ENCODE measurements at places on chromosomes 1 and 21.
A peak's percentile ranks its signal among the peaks of the same experiment; 100 is the strongest.

DNA sequence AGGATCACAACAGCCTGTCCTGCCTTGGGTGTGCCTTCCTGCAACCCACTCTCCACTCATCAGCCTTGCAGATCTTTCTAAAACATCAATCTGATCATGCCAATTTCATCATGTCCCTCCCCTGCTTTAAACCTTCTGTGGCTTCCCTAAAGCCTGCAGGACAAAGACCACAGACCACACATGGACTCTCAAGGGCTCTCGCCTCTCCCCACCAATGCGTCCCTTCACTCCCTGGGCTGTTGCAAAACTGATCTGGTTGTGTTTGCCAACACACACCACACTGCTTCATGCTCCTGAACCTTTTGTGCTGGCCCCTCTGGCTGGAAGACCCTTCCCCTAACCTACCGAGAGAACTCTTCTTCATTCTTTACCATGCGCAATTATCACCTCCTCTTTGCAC lies 72.4 kb downstream of the ITPKB start:
- H3K27me3 ChIP-seq = no peaks in the 10 kb centered on the region
- peaks cover 32% of the 10 kb centered on the region for H3K36me3 ChIP-seq
- peaks cover 92% of the 10 kb centered on the region for H3K4me1 ChIP-seq
- no peak overlapping the region for H3K4me3 ChIP-seq
- no peak for DNase-seq

DNA sequence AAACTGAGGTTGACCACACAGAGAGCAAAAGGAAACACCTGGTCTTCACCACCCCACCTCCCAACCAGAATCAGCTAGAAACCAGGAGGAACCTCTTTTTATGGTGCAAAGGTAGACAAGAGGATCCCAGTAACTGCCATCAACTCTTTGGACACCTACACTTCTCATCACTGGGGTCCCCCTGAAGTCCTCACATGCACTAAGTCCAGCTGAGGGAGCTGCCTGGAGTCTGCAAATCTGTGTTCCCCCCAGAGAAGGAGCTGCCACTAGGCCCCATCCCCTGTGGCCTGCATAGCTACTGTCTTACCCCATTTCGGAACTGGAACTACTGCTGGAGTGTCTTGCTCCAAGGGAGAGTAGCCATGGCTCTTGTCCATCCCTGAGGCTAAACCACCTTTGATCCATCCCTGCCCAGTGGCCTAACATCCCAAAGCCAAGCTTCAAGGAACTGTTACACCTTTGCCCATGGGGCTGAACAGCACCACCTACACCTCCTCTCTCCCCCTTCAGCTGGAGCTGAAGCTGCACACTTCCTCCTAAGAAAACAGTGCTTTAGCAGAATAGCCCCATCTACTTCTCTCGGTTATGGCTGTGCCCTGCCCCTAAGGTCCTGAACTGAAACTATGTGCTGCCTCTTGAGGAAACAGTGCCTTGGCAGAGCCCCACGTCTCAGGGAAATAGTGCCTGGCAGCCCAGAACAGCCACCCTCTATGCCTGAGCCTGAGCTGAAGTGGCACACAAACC lies 85.4 kb upstream of the CD53 start:
- H3K36me3 ChIP-seq = peaks cover 5% of the 10 kb centered on the region
- H3K4me1 ChIP-seq = peaks cover 51% of the 10 kb centered on the region
- H3K27me3 ChIP-seq = no peaks in the 10 kb centered on the region

DNA sequence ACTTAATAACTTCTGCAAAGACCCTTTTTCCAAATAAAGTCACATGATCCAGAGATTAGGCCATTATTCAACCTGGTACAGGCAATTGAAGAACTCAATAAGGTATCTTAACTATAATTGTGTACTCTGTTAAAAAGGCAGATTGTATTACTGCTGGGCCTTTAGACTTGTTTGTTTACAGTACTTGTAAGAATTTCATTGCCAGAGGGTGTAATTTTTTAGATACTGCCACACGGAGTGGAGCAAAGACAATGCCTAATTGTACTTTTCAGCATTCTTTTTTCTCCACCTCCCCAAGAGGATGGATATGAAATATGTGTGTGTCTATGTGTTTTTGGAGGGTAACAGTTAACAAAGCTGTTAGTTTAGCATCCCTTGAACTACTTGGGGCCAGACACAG lies 47.5 kb downstream of the HUNK start:
- no peak for DNase-seq
- H3K4me3 ChIP-seq = no peak overlapping the region
- no peaks in the 10 kb centered on the region for H3K27me3 ChIP-seq
- no peaks in the 10 kb centered on the region for H3K4me1 ChIP-seq

DNA sequence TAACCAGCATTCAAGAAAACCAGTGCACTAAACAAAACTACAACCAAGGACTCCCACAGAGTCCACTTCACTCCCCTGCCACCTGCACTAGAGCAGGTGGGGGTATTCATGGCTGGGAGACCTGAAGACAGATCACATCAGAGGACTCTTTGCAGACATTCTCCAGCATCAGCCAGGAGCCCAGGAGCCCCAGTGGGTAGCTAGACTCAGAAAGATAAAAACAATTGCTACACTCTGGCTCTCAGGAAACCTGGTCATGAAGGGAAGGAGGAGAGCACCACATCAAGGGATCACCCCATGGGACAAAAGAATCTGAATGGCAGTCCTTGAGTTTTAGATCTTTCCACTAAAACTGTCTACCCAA lies 472.1 kb downstream of the PLPP3 start:
- no peak overlapping the region for H3K27ac ChIP-seq
- H3K36me3 ChIP-seq = no peaks in the 10 kb centered on the region
- no peaks in the 10 kb centered on the region for H3K4me1 ChIP-seq
- DNase-seq = no peak

- no peaks in the 10 kb centered on the region for H3K4me1 ChIP-seq
- DNase-seq = no peak
- no peaks in the 10 kb centered on the region for H3K27me3 ChIP-seq
Observed at GRCh38 chr1:192615055-192615454, 20.9 kb upstream of the RGS13 start.

- no peaks in the 10 kb centered on the region for H3K4me1 ChIP-seq
- H3K4me3 ChIP-seq = no peak overlapping the region
- no peaks in the 10 kb centered on the region for H3K27me3 ChIP-seq
- DNase-seq = no peak
- H3K36me3 ChIP-seq = no peaks in the 10 kb centered on the region
Observed at GRCh38 chr1:208078752-208079151, 165.4 kb downstream of the PLXNA2 start.

GRCh38 chr1:17181781-17182464 lies 23.0 kb upstream of the PADI1 start:
- peak overlapping the region; percentile 69 for H3K27ac ChIP-seq
- peak overlapping the region; percentile 36 for H3K4me3 ChIP-seq
- peaks cover 26% of the 10 kb centered on the region for H3K4me1 ChIP-seq
- DNase-seq = peak; percentile 21

- DNase-seq = peak; percentile 81
- no peaks in the 10 kb centered on the region for H3K27me3 ChIP-seq
- H3K36me3 ChIP-seq = peaks cover 58% of the 10 kb centered on the region
- H3K27ac ChIP-seq = peak overlapping the region; percentile 88
Observed at GRCh38 chr1:167455786-167456446, 62.4 kb downstream of the CD247 start.

DNA sequence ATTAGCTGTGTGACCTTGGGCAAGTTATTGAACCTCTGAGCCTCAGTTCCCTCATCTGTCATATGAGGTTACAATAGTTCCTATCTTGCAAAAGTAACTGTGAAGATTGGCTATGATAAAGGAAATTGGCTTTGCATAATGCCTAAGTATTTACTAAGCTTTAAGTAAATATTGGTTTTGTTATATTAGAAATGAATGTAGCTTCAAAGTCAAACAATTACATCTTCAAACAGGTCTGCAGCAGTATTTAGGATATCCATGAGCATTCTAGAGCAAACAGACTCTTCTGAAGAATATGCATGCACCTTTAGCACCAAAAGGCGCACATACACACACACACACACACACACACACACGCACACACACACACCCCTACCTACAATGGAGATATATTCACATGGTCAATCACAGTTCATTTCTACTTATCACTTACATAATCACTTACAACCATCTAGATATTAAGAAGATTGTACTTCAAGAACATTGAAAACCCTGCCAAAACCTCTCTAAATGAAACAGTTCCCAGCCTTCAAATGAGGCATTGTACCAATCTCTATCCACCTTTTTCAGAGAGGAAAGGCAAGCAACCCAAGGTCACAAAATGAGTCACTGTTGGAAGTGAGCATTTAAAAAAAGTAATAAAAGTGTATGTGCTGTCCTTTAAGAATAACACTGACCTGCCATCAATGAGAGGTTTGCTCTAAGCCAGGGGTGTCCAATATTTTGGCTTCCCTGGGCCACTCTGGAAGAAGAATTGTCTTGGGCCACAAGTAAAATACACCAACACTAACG lies 13.4 kb upstream of the FAM43B start:
- no peaks in the 10 kb centered on the region for H3K36me3 ChIP-seq
- no peak overlapping the region for H3K4me3 ChIP-seq
- H3K4me1 ChIP-seq = no peaks in the 10 kb centered on the region
- H3K27ac ChIP-seq = no peak overlapping the region
- peaks cover 24% of the 10 kb centered on the region for H3K27me3 ChIP-seq
- DNase-seq = no peak

DNA sequence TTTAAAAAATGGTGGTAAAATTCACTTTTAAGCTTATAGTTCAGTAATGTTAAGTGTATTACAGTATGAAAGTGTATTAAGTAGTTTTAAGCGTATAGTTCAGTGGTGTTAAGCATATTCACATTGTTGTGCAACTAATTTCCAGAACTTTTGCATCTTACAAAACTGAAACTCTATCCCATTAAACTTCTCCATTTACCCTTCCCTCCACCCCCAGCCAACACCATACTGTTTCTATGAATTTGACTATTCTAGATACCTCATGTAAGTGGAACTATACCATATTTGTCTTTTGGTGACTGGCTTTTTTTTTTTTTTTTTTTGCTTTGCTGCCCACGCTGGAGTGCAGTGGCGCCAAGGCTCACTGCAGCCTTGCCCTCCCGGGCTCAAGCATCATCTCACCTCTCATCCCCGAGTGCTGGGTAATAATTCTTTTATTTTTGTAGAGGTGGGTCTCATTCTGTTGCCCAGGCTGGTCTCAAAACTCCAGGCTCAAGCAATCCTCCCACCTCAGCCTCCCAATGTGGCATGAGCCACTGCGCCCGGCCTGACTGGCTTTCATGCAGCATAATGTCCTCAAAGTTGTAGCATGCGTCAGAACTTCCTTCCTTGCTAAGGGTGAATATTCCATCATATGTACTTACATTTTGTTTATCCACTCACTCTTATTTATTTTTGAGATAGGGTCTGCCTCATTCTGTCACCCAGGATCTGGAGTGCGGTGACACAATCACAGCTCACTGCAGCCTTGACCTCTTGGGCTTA lies 45.1 kb upstream of the BMP8B start:
- no peaks in the 10 kb centered on the region for H3K4me1 ChIP-seq
- H3K27ac ChIP-seq = no peak overlapping the region
- DNase-seq = no peak

All from activated CD8-positive, alpha-beta T cell treated with anti-CD3 and anti-CD28 coated beads for 36 hours (primary cell).